ENCODE measurements at places on chromosomes 2 and 18.

DNA sequence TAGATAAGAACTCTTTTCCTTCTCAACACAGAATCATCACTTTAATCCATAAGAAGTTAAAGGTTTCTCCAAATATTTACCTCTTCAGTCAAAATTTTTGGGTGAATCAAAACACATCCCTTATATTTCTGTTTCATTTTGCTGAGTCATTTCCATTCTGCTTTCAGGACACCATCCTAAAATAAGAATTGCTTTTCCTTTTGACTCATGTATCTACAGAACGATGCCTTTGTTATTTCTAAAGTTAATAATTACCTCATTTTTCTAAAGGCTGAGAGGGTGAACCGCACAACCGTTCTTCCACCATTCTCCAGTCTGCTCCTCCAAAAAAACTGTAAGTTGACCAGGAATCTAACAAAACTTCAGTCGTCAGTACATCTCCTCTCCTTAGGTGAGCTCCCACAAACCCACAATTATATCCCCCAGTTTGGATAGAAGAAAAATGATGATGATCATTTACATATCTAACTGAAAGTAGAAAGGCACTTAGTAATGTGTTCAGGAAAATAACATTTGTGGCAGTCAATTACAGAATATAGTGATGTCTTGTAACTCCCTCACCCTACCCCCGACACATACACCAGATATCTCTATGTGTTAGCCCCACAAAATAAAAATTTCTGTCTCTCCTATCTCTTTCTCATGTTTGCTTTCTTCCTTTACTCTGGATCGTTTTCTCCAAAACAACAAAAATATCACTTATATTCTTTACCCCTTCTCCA is 162.5 kb downstream of the RAD51AP2 start:
- no peak for DNase-seq

DNA sequence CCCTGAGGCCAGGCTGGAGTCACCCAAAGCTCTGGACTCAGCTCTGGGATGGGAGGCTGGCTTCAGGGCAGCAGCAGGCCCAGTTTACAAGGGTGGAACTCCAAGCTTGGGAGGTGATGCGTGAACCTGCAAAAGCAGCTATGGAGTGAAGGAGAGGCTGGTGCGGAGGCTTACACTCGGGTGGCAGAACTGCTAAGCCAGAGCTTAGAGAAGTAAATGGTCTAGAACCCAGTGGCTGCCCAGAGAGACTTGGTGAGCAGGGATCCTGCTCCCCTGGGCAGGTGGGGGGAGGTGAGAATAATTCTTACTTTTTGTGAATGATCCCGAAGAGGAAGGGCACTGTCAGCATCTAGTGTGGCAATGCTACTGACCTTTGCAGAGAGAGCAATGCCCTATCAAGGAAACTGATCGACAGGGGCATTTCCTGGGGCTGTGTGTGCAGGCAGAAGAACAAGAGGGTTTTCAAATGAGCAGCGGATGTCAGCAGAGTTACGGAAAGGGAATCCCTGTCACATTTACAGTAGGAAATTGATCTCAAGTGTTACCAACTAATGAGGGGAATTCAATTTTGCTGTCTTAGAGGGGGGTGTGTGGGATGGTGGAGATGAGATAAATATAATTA is 80.4 kb downstream of the TGFA start:
- no peak for DNase-seq

- no peak for DNase-seq
Measured at GRCh38 chr2:129802290-129802689, 177.2 kb upstream of the RAB6C start.

- DNase-seq, result no peak
Measured at GRCh38 chr2:138335036-138335435, 166.5 kb upstream of the SPOPL start.

DNA sequence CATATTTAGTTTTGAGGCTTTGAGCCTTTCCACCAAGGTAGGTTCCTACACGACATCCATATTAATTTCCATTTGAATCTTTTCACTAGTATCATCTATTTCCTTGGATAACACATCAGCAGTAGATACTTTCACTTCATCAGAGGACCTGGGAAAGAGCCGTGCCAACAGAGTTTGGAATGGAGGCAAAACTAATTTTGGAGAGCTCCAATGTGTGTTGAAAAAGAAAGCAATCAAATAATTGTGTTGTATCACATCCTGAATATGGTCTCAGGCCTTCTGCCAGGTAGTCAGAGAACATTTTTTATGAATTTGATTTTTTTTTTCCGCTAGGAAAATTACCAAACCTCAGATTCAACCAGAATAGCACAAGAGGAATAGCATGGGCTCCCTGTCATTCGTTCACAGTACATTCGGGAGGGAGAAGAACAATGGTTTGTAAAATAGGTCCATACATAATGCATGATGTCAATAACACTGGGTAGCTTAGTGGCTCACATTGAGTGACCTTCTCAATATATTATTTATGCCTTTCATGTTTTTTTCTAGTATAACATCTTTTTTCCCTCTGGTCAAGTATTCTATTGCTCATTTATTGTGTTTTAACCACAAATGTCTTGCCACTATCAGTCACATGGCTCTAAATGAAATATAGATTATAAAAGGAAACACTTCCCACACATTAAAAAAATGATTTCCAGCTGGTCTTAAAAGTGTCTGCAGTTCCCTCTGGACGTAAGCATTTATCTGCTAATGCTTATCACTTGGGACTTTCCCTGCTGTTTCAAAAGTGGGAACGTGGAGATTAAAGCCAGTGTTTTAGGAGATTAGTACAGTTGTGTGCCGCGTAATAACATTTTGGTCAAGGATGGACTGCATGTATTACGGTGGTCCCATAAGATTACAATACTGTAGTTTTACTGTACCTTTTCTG is 68.6 kb upstream of the RAPH1 start:
- DNase-seq, result no peak

DNA sequence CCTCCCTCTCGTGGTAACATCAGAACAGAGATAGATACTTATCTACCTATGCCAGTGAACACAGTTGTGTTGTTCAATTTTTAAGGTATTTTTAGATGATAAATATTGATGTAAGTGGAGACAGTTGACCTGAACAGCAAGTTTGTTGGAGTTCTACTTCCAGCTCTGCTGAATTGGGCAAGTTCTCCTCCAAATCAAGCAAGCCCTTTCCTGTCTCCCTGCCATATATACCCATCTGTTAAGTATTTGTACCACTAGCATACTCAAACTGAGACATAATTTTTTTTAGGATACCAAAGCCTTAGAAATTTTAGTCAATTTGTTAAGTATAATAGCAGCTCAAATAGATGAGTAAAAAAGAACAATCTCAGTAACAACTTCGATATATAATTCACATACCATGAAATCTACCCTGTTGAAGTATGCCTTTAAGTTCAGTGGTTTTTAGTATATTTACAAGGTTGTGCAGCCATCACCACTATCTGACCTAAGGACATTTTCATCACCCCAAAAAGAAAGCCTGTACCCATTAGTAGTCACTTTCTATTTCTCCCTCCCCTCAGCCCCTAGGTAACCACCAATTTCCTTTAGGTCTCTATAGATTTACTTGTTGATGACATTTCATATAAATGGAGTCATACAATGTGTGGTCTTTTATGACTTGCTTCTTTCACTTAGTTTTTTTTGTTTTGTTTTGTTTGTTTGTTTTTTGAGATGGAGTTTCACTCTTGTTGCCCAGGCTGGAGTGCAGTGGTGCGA is 61.8 kb downstream of the COX7A2L start:
- DNase-seq, result no peak

DNA sequence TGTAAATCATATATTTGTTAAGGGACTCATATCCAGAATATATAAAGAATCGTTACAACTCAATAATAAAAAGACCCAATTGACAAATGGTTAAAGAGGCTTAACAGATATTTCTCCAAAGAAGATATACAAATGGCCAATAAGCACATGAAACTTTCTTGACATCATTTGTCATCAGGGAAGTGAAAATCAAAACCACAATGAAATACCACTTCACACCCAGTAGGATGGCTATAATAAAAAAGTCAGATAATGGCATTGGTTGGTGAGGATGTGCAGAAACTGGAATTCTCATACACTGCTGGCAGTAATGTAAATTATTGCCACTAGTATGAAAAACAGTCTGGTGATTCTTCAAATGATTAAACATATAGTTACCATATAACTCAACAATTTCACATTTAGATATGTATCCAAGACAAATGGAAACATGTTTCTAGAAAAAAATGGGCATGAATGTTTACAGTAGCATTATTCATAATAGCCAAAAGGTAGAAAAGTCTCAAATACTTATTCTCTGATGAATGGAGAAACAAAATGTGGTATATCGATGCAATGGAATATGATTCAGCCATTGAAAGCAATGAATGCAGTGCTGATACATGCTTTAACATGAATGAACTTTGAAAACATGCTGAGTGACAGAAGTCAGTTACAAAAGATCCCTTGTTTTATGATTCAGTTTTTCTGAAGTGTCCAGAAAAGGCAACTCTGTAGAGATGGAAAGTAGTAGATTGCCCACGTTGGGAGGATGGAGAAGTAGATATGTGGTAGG is 304.6 kb upstream of the ZEB2 start:
- DNase-seq, result no peak

- no peak for DNase-seq
Measured at GRCh38 chr2:209878701-209879100, 107.1 kb downstream of the UNC80 start.

- no peak for DNase-seq
Measured at GRCh38 chr2:88832311-88832991, 141.0 kb downstream of the RPIA start.

GRCh38 chr2:115389898-115390565 is 947.6 kb downstream of the DPP10 start:
- no peak for DNase-seq

- DNase-seq, result no peak
Measured at GRCh38 chr2:76307495-76307894, 596.8 kb upstream of the GCFC2 start.

- no peak for DNase-seq
Measured at GRCh38 chr18:13514558-13514957, 211.8 kb downstream of the FAM210A start.

- no peak for DNase-seq
Measured at GRCh38 chr18:68282232-68282631, 432.7 kb downstream of the TMX3 start.

GRCh38 chr18:26771524-26771923 is 94.0 kb downstream of the AQP4 start:
- DNase-seq, result no peak

DNA sequence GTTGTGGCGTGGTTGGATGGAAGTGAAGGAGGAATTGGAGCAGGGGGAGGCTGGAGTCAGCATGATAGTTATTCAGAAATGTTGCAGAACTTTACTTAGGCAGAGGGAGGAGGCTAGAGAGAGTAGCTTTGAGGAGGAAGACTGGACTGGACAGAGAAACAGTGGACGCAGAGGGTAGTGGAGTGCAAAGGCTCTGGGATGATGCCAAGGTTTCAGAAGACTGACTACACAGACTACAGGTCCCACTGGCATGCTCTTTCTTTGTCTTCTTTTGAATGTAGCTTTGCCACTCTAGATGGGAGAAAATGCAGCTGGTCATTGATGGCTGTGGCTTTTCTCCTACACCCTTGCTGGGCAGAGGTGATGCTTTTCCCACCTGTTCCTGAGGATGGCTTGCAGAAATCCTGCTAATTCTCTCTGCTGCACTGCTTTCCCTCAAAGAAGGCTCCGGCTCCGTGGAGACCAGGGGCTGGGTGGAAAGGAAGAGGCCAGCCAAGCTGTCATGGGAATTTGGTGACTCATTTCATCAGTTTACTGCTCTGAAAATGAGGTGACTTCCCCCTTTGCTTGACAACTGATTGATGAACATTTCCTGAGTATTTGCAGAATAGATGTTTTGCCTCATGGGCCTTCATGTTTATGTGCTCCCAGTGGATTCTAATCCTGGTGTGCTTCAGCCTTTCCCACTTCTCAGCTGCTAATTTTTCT is 42.4 kb downstream of the MEIS1 start:
- DNase-seq, result no peak

- DNase-seq, result no peak
Measured at GRCh38 chr2:174965992-174966744, 39.0 kb downstream of the CHN1 start.

DNA sequence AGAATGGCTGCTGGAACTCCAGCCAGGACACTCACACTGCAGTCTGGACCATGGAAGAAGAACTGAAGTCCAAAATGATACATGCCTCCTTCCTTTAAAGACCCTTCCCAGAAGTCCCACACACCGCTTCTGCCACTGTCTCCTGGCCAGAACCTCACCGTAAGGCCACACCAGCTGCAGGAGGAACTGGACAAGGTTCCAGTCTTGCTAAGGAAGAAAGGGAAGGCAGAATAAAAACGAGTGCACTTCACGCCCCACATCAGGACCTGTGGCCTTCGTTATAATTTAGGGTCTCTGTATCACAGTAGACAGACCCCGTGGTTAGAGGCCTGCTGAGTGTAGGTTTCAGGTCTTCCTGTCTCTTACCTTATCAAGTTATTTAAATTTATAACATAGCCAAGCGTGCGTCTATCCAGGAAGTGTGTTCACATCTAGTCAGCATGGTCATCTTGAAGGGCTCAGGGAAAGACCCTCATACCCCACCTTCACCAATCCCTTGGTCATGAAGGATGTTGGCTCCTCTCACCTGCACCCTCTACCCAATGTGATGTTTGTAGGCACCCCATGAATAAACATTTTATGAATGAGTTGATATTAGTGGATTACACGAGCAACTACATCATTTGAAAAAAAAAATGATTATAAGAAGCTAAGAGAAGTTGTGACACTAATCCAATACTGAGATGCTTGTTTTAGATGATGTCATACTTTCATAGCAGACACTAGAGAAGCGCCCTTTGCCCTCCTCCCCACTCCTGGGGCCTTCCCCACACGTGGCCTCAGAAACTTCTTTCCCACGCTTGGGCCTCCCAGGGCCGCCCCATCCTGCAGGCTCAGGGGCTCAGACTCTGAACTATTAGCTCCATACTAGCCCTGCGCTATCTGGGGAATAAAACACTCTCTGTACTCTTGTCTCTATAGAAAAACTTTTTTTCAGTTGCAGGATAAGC is 157.6 kb downstream of the FAM210A start:
- no peak for DNase-seq

- DNase-seq, result no peak
Measured at GRCh38 chr18:63326011-63326410, 6.4 kb upstream of the BCL2 start.

GRCh38 chr2:240851078-240851991 is 17.3 kb upstream of the AGXT start:
- DNase-seq, result peak; percentile 82

GRCh38 chr18:77369644-77370043 is 120.0 kb downstream of the GALR1 start:
- DNase-seq, result no peak

- DNase-seq, result peak; percentile 63
Measured at GRCh38 chr2:157899125-157899839, 23.2 kb upstream of the ACVR1 start.

- DNase-seq, result no peak
Measured at GRCh38 chr2:189013671-189014448, 39.7 kb downstream of the COL3A1 start.
